ENCODE measurements at places on chromosomes 6 and 20.
A peak's percentile ranks its signal among the peaks of the same experiment; 100 is the strongest.

GRCh38 chr6:73566954-73567591, 46.2 kb upstream of the EEF1A1 start:
- DNase-seq = no peak

- no peak for DNase-seq
These were observed 7.8 kb upstream of the DUSP22 start for GRCh38 chr6:284486-284885.

DNA sequence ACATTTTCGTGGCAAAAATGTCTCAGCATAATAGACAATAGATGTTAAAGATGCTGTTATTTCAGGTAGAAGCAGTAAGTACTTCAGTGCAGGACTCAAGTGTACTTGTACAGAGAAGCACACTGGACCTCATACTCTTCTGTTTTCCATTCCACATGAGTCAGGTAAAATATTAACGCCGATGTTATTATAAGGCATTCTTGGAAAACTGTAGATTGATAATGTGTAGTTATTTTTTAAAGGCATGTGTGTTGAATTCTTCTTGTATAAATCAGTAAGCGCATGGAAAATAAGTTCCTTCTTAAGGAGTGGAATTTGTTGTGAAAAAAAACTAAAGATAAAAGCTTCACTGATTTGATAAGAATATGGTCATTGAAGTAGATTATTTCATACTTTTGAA, 45.8 kb downstream of the DOP1A start:
- no peak for DNase-seq

DNA sequence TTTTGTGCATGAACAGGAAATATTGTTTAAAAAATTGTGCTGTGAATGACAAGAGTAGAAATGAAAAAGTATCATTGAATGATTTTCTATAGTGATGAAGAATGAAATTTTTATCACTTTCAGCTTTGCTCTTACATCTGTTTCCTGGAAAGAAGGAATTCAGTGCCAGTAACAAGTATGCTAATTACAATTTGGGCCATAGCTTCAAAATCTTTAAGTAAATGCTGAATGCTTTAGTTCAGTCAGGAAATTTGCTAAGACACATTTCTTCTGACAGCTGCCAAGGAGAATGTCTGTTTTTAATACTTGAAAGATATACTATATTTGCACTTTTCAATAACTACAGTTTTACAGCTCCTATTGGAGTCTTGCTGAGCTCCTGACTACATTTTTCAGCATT, 203.7 kb upstream of the RSPO3 start:
- no peak for DNase-seq

- peak; percentile 38 for DNase-seq
These were observed 113.8 kb downstream of the SYCP2 start for GRCh38 chr20:59819496-59820203.

GRCh38 chr6:159871906-159872305, 18.9 kb upstream of the MAS1 start:
- DNase-seq = no peak

DNA sequence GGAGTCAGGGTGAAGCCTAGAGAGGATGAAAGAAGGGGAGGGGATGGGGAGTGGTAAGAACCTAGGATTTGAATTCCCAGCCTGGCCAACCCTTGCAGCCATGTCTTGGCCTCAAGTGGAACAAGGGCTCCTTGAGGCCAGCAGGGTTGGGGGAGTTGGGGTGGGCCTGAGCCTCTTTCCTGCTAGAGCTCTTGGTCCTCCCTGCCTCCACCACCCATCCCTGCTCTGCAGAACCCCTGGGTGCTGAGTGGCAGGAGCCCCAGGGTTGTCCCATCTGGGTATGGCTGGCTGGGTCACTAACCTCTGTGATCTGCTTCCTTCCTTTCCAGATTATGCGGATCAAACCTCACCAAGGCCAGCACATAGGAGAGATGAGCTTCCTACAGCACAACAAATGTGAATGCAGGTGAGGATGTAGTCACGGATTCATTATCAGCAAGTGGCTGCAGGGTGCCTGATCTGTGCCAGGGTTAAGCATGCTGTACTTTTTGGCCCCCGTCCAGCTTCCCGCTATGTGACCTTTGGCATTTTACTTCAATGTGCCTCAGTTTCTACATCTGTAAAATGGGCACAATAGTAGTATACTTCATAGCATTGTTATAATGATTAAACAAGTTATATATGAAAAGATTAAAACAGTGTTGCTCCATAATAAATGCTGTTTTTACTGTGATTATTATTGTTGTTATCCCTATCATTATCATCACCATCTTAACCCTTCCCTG, 8.3 kb downstream of the VEGFA start:
- no peak for DNase-seq

GRCh38 chr20:15056246-15056645, 718.8 kb upstream of the FLRT3 start:
- DNase-seq = no peak

DNA sequence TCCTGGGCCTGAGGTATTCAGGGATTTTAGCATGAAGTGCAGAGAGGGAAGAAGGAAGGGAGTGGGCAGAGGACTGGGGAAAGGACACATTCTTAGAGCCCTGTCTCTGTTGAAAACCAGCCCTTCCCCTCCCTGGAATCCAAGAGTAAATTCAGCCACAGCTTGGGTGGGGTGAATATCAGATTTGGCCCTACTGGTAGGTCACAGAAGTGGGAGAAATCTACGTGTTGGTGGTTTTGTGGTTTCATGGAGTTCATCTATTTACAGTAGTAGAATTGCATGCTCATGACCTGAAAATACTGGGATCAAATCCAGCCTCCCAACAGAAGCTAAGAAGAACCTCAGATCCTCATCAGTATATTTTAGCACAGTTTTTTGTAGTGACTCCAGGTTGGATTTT, 404.4 kb downstream of the BMP2 start:
- DNase-seq = no peak

- no peak for DNase-seq
These were observed 46.0 kb downstream of the ZFAND3 start for GRCh38 chr6:37865504-37865903.

- DNase-seq = no peak
These were observed 50.3 kb downstream of the DEK start for GRCh38 chr6:18214003-18214402.

DNA sequence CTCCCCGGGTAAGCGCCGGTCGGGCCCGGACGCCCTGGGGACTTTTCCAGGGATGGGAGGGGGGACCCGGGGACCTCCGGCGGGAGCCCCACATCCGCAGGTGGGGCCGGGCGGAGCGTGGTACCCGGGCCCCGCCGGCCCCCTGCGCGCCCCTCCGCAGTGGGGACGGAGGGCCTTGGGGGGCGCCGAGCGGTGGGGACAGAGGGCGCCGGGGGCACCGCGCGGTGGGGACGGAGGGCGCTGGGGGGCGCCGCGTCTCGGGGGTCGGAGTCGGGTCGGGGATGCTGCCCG, 270 bp downstream of the PLEKHG1 start:
- no peak for DNase-seq
